ENCODE measurements at places on chromosomes 11 and 22.

GRCh38 chr22:20130731-20131596 is 640 bp upstream of the ZDHHC8 start:
- DNase-seq: peak; percentile 74

DNA sequence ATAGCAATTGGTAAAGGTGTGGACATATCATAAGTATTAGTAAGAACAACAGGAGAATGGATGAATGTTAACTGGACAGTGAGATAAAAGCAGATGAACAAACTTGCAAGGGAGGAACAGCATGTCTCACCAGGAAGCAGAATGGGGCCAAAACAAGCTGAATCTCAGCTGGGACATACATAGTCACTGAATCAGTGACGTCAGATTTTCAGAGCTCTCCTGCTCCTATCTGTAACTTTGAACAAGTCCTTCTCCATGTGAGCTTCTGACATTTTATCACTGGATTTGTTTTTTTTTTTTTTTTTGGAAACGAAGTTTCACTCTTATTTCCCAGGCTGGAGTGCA is 118.7 kb downstream of the BBOX1 start:
- no peak for DNase-seq

- DNase-seq: no peak
Observed at GRCh38 chr11:19803506-19803998, 90.9 kb downstream of the NAV2 start.

GRCh38 chr22:33271390-33272161 is 213.4 kb upstream of the SYN3 start:
- DNase-seq: no peak

DNA sequence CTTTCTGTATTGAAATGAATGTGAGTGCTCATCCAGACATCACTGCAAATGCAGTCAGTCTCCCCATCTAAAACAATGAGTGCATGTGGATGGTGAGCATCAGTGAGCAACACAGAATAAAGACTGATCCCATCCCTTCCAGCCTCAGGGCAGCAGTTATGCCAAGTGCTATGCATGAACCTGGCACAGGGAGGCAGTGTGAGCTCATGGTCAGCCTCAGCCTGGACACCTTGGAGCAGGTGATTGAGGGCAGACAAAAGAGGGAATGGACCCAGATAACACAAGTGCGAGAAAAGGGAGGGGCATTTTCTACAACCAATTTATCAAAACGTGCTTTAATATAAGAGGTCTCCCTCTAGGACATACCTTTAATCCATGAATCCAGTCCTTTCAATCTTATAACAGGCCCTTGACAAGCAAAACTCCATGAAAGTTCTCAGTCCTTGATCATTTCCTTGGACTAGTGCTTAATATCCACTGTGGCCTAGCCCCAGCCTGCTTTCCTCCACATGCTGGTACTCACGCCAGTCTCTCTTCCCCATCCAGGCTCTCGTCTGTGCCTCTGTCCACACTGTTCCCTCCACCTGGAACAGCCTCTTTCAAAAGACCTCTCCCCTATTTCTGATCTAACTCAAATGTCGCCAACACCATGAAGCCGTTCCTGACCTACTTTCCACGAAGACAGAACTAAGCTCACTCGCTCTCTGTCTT is 50.5 kb upstream of the LRRC55 start:
- DNase-seq: no peak

- DNase-seq: no peak
Observed at GRCh38 chr11:98835335-98835734, 185.4 kb upstream of the CNTN5 start.

DNA sequence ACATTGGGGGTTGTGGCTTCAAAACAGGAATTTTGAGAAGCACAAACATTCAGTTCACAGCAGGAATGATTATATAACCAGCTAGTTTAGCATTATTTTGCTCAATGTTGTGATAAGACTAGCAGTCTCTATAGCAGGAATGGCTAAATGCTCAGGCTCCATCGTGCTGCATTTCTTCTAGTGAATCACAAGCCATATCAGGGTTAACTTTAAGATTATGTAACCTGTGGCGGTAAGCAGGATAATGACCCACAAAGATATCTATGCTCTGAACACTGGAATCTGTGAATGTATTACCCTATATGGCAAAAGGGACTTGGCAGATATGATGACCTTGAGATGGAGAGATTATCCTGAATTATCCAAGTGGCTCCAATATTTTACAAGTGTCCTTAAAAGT is 14.8 kb downstream of the FSHB start:
- DNase-seq: no peak

GRCh38 chr11:94049351-94049750 is 28.2 kb downstream of the HEPHL1 start:
- no peak for DNase-seq

GRCh38 chr11:119355091-119355843 is 8.8 kb upstream of the MFRP start:
- no peak for DNase-seq

DNA sequence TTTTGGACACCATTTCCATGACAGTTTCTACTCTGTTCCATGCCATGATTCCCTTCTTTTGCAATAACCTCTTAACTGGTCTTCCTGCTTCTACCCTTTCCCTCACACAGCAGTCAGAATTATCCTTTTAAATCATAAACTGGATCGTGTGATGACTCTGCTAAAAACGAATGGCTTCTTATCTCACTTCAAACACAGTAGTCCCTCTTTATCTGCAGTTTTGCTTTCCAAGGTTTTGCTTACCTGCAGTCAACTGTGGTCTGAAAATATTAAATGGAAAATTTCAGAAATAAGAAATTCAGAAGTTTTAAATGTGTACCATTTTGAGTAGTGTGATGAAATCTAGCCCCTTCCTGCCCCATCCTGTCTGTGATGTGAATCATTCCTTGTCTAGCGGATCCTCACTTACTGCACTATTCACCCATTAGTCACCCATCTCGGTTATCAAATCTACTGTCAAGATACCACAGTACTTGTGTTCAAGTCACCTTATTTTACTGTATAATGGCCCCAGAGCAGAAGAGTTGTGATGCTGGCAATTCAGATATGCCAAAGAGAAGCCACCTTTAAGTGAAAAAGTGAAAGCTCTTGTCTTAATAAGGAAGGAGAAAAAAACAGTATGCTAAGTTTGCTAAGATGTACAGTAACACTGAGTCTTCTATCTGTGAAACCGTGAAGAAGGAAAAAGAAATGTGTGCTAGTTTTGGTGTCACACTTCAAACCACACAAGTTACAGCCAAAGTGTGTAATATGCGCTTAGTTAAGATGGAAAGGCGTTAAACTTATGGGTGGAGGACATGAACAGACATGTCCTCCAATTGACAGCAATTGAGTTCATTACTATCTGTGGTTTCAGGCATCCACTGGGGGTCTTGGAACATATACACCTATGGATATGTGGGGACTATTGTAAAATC is 283.0 kb downstream of the DDX10 start:
- DNase-seq: no peak

- DNase-seq: no peak
Observed at GRCh38 chr11:120168108-120168959, 30.4 kb upstream of the TRIM29 start.

DNA sequence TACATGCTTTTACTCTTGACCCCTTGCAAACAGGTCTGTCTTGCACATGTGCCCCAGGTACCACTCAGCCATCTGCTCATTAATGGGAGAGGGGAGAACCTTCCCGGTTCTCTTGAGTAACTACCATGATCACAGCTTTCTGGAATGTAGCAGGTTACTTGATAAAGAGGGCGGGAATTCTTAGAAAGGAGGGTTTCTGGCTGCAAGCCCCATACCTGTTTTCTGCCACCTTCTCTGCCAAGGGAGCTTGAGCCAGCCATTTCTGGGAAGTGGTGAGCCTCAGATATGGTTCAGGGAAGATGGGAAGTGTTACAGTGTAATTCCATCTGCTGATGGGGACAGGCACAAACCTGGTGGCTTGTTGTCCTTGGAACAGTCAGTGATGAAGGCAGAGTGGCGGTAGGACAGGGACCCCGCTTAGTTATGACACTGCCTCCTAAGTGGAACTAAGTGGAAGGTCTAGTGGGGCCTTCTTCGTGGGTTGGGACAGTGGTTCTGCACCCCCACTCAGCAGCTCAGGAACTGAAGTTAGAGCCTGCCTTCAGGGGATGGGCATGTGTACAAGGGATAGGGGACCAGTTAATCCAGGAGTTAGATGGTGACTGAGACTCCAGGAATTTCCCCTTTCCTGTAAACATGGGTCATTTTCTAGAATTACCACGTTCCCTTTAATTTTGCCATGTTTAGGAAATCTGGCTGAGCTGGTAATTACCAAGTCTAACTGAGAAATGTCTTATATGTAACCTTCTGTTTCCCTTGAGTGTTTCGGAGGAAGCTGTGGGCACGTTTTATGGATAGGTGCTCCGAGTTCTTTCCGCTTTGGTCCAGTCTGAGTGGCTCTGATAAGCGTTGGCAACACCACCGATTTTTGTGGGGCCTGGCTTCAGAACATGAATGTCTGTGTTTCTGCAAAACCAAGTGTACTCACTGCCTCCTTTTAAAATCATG is 35.3 kb downstream of the BCR start:
- DNase-seq: no peak

DNA sequence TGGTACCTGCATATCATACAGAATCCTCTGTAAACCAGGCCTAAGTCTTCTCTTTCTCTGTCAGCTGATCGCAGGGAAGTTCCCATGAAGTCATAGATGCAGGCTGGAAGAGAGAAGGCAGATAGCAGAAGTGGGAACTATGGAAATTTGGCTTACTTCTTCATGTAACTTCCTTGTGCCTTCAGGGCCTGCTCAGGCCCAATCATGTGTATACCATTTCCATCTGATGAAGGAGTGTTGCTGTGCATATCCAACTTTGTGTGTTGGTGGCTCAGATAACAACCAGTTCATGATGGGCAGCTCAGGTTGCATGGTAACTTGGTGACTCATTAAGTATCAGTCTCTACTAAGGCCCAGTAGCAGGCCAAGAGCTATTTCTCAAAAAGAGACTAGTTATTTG is 53.1 kb upstream of the CEP295 start:
- DNase-seq: no peak

DNA sequence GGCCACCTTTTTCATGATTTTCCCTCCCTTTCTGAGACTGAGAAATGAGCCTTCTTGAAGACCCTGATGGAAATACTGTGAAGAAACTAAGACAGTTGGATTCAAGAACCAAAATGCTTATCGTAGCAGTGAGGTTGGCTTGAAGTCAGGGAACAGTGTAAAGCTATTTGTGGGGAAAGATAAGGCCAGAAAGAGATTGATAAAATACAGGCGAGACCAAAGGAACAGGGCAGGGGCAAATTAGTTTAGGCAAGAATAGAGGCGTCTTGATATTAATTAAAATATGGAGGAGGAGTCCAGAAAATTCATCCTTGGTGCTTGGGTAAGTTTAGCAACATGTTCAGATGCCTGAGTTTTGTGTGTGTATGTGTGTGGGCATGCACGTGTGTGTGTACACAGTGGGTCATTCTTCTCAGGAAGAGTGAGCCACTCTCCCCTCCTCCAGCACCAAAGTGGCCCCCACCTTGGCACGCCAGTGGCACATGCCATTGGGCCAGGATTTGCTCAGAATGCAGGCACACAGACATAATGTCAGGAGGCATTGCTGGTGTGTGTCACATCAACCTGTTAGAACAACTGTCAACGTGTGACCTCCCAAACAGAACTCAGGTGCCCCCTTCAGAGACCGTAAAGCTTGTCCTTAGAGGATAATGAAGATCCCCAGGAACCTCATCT is 3.9 kb upstream of the EHF start:
- no peak for DNase-seq

- no peak for DNase-seq
Observed at GRCh38 chr11:8671651-8672062, 10.8 kb downstream of the TRIM66 start.

DNA sequence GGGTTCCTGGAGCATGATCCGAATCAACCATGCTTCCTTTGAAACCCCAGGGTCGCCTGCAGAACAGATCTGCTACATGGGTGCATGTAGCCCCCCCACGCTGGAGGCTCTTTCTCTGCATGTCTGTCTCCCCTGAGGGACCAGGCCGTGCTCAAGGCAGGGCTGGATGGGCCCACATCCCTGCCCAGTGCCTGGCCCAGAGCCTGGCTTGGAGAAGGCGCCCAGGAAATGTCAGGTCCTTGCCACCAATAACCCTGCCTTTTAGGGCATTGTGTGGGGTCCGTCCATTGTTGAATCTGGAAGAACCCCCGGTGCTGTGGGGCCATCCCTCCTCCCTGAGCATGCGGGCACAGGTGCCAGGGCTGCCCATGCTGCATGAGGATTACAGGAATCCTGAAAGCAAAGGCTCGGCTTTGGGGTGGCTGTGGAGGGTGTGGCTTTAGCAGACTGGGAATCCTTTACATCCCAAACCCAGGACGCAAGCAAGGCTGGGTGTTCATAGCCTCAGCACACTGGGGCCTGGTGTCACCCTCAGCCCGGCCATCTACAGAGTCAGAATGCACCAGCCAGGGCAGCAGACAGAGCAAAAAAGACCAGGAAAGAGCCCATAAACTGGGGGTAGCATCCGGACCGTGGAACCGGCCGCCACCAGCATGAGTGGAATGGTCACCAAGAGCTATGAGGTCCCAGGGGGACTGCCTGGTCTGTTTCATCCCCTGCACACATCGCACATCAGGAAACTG is 48.2 kb downstream of the RTL6 start:
- DNase-seq: no peak

GRCh38 chr11:77136074-77136473 is 8.0 kb downstream of the MYO7A start:
- no peak for DNase-seq

DNA sequence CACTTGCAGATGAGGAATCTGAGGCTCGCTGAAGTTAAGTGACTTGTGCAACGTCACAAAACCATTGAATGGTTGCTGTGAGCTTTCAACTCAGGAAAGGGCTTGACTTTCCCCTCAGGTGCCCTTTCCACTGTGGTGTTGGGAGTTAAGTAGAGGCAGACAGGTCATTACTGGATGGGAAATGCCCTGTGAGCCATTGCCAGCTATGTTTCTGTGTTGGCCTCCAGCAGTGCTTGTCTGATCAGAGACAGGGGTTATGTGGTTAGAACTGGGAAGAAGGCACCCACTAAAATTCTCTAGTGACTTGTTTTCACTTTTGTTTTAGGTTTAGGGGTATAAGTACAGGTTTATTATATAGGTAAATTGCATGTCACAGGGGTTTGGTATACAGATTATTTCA is 96.6 kb downstream of the FDX1 start:
- DNase-seq: no peak

DNA sequence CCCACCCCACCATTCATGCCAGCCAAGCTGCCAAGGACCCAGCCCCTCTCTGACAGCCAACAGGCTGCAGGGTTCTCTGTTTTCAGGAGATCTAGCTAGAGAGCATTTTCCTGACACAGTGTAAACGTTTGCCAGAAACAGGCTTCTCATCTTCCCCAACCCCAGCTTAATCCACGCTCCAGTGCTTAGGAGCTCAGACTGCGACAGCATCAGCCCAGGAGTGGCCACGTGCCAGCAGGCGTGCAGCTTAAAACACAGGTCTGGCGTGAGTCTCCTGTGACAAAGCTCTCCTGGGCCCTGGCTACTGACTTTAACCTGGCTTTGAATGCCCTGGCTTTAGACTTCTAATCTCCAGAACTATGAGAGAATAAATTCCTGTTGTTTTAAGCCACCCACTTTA is 66.6 kb downstream of the GALNT18 start:
- no peak for DNase-seq

Data from stimulated activated CD4-positive, alpha-beta T cell treated with anti-CD3 and anti-CD28 coated beads, TNF-alpha, amount 100 ng/mL, for 1 hour (primary cell).